Pulmonary artery endothelial cell (primary cell): ENCODE measurements at places on chromosomes 7 and 10. TPM values are rescaled to one million over a fixed set of nuclear protein-coding genes. Genes with fewer than 3 reads are reported as not detected.

GRCh38 chr7:88842201-88842600 is 46.7 kb upstream of the TEX47 start:
- DNase-seq, result no peak

DNA sequence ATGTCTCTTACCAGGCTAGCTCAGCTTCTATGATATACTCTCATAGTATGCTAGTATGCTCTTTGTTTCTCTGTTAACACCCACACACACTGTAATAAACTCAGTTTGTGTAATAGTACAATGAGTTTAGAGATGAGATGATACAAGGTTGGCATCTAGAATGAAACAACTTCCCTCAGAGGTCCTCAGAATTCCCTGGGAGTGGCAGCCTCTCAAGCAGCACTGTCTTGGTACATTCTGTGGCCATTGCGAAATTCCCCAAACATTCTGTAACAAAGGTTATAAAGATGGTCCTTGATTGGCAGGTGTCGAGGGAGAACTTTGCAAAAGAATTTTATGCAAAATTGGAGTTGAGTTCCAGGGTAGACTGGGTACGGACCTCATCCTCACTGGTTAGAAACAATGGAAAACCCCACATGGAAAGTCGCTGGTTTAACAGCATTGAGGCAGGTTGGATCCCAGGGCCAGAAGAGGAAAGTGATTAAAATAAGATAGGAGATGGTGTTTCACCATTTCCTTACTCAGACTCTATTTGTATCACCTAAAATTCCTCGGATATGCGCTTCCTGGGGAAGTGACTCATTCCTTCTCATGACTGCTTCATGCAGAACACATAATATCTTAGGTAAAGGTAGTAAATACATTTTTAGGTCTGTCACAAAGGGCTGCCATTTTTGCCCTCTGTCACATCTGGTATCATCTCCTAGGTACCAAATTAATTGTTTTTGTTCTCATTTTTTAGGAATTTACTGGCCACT is 657.8 kb downstream of the SORCS1 start:
- DNase-seq, result no peak

DNA sequence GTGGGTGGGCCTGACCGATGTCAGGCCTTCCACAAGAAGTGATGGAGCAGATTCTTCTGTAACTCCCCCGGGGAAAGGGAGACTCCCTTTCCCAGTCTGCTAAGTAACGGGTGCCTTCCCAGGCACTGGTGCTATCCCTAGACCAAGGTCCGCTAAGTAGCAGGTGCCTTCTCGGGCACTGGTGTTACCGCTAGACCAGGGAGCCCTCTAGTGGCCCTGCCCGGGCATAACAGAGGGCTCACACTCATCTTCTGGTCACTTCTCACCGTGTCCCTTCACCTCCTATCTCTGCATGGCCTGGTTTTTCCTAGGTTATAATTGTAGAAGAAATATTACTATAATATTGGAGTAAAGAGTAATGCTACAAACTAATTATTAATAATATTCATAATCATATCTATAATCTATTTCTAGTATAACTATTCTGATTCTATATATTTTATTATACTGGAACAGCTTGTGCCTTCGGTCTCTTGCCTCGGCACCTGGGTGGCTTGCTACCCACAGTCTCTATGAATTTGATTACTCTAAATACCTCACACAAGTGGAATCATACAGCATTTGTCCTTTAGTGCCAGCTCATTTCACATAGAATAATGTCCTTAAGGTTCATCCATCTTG is 1378.7 kb downstream of the XPNPEP1 start:
- peak; percentile 0 for DNase-seq

GRCh38 chr7:92832534-92833023 is 3.8 kb downstream of the CDK6 start:
- DNase-seq, result no peak

DNA sequence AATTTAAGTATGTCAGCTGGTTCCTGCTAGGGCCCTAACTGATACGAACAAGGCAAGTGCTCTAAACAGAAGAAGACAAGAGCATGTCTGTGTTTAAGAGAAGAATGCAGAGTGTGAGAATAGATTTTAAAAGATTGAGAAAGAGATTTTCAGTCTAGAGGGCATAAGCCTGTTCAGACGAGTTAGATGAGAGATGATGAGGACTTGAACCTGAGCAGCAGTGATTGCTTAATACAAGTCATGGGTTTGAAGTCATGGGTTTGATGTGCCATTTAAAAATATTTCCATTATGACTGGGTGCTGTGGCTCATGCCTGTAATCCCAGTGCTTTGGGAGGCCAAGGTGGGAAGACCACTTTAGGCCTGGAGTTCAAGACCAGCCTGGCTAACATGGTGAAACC is 108.9 kb upstream of the PLXDC2 start:
- no peak for DNase-seq

GRCh38 chr7:110870926-110871325 is 220.0 kb upstream of the LRRN3 start:
- DNase-seq, result no peak

DNA sequence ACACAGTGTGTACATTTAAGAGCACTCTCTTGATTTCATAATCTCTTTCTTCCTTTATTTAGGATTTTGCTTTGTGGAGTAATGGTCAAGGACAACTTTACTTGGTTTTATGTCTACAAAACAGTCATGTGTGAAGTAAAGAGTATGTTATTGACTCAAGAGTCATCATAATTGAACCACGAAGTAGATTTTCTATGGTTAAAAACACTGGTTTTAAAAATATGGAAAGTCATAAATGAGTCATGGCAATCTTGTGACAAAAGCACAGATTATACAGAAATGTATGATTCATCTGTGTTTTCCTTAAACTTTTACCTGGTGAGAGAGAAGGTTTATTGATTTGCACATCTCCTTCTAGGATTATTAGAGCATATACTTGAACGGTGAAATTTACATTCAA is 969.7 kb downstream of the GATA3 start:
- DNase-seq, result no peak

DNA sequence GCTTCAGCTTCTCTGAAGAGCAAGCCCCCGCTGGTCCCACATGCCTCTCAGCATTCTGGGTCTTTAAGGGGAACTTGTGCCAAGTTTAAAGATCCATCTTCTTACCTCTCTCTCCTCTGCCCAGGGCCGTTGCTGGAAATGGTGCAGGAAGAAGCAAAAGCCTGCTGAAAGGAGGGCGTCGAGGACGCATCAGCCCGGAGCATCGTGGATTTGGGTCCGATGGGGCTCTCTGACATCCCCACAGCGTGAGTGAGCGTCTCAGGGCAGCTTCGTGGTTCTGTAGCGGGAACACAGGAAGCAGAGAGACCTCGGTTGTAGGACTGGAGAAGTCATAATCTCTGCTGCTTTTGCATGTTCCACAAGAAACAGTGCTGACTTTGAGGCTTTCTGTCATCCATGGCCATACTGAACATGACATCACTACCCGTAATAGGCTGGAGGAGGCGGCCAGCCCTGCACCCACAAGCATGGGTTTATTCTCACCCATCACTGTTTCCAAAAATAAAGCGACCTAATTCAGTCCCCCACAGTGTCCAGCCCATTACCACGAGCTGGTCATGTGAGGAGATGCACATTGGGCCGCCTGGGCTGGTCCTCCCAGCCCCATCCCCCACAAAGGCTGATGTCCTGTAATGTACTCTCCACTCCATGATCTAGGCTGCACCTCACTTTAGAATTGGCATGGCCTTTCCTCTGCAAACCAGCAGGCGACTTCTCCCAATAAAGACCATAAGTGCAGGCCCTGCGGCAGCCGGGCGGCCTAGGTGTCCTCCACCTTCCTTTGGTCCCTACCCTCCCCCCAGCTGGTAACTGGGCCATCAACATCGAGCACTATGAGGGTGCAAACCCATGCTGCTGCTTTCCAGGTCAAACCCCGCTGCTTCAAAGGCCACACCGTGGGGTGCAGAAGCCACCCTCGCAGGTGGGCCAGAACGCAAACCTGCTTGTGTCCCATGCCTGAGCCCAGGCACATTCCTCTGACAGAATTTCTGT is 276.9 kb downstream of the TNS3 start:
- DNase-seq, result no peak

- no peak for DNase-seq
Measured at GRCh38 chr10:43872644-43873043, 224.0 kb upstream of the ZNF32 start.

DNA sequence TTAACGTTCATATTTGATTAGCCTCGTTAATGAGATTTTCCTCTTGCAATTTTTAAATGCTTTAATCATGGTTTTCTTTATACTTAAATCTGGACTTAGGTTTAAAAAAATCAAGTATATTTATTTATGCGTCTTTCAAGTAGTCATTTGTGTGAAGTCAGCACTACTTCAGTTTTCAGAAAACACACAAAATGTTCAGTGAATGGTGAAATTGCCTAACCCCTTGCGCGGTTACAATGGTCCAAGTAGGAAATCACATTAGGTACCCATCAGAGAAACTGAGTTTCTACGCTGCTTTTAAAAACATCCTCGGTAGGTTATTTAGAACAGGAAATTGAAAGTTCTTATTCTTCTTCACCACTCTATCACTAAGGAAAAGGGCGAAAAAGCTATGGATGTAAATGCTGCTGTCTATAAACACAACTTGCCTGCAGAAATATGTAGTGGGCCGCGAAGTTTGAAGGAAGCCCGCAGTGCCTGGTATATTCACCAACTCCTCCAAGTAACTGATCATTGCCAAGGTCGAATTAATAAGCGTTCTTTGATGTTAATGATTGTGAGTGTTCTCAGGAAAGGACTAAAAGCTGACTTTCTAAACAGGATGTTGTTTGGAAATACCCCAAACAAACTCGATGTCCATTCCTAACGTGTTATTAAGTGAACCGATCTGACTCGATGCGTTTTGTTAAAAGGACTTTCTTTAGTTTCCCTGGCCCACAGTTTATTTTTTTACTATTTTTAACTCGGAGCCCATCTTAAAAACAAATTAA is 1.0 kb downstream of the SYPL1 start:
- DNase-seq, result no peak

GRCh38 chr10:119521443-119522204 is 20.9 kb downstream of the RGS10 start:
- DNase-seq, result peak; percentile 36

- DNase-seq, result no peak
Measured at GRCh38 chr7:93920496-93921182, 896 bp upstream of the GNG11 start.

DNA sequence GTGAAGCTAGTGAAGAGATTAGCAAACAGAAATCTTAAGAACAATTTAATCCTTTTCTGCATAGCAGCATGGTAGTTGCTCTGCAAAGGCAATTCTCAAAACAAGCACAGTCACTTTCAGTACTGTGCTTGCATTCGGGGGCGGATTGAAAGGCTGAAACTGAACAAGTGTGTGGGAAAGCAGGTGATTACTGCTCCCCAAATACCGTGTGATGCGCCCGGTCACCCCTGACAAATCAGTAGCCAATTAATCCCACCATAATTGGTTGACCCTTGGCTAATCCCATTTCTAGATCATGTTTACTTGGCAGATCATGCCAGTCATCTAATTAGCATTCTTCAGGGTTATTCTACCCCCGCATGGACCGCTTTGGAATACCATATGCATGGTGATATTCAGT is 76.5 kb upstream of the ADRB1 start:
- DNase-seq, result no peak

DNA sequence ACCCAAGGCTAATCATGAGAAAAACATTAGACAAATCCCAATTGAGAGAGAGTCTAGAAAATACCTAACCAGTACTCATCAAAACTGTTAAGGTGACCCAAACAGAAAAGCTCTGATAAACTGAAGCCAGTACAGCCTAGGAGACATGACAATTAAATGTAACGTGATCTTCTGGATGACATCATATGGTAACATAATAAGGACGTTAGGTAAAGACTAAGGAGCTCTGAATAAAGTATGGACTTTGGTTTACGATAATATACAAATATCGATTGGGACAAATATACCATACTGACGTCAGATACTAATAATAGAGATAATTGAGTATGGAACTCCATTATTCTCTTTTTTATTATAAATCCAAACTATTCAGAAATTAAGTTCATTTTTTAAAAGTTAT is 561.1 kb upstream of the STEAP1 start:
- no peak for DNase-seq

DNA sequence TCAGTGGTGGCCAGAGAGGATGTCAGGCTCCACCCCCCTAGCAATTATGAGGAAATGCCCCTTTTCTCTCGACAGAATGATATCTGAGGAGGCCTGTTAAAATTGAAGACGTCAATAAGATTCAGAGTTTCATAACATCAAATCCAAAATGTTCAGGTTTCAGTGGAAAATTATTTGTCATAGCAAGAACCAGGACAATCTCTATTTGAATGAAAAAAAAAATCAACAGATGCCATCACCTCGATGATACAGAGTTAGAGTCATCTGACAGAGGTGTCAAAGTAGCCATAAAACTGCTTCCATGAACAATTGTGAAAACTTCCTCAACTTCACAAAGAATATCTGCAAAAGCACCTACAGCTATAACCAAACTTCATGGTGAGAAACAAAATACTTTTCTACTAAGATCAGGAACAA is 7.7 kb downstream of the TMEM273 start:
- DNase-seq, result no peak

DNA sequence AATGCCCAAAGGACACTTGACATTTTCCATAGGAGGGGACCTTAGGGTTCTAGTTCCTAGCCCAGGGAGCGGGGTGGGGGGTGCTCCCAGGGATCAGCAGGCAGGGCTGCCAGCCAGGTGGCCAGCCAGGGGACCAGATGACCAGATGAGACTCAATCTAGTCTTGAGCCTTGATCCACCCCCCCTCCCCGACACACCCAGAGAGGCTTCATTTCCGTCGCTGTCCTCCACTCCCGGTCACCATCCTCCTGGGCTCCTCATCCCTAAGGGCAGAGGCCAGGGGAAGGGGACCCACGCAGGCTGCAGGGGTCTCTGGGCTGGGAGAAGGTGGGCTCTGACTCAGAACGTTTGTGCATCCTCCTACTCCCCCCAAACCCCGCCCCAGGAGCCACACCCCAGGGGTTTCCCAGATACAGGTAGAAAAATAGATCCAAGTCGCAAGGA is 1.0 kb downstream of the STX1A start:
- no peak for DNase-seq

DNA sequence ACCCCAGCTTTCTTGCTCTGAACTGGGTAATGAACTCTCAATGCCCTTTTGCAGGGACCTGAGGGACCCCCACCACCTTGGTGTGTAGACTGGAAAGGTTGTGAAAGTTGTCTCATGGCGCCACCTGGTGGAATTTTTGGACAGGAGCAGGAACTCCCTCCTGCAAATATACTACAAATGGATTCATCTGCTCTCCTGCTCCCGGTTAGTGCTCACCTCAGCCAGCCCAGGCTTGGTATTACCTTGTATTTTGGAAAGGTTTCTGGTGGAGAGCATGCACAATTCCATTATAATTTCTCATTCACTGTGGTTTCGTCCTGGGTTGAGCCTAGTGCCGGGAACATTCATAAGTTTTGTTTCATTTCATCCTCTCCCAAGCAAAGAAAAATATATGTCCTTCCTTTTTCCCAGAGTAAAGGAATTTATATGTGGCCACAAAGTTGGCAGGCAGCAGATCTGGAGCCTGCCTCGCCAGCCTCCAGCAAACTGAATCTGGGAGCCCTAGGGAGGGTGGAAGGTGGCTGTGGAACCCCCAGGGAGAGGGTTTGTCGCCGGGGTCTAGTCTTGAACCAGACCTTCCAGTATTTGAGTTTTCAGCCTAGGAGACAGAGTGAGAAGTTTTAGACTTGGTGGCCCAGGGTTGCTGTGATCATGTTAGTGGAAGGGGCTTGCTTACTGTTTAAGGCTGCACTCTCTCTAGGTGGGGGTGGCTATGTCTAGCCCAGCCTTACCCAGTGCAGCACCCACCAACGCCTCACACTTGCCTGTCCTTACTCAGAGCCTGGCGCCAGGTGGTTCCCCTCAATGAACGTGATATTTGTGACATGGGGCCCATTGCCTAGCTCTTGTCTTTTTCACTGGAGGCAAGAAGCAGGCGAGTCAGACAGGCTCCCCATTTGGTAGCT is 9.5 kb downstream of the FAM241B start:
- DNase-seq, result peak; percentile 30

The SLC16A9 gene
- 0.07 TPM in 1 of 2 replicates, not detected in the other for total RNA-seq

The IL6 gene
- 8.2 and 16.3 TPM in 2 replicates for total RNA-seq

The ICA1 gene
- 23.8 and 28.8 TPM in 2 replicates for total RNA-seq
